ENCODE measurements at places on chromosomes 7 and 10.
A peak's percentile ranks its signal among the peaks of the same experiment; 100 is the strongest.

- no peak for DNase-seq
Measured at GRCh38 chr7:17101207-17101696, 197.2 kb upstream of the AHR start.

DNA sequence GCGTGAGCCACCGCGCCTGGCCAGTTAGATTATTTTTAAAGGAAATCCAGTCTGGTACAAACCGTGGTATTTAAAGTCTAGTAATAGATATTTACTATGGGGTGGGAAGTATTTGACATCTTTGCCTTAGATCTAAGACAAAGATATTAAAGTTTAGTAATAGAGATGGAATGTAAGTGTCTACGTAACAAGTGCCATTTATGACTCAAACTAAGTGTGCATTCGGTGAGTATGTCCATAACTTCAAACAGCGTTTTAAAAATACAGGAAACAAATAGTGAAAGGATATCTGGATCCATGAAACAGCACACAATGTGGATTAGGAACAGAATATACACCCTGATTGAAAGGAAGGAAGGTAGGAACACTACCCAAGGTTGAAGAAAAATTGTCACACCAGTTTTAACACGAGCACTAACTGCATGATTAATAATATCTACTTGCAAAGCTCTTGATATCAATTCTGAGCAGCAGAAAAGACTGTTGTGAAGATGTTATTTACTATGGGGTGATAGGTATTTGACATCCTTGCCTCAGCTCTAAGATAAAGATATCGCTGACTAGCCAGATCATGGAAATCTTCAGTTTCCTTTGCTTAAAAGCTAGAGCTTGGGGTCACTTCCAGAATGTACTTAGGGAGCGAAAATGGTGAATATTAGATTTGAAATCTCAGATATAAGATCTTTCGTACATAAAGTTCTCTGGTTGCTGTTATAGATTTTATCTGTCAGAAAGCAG, 48.7 kb downstream of the EPC1 start:
- peak; percentile 58 for DNase-seq

DNA sequence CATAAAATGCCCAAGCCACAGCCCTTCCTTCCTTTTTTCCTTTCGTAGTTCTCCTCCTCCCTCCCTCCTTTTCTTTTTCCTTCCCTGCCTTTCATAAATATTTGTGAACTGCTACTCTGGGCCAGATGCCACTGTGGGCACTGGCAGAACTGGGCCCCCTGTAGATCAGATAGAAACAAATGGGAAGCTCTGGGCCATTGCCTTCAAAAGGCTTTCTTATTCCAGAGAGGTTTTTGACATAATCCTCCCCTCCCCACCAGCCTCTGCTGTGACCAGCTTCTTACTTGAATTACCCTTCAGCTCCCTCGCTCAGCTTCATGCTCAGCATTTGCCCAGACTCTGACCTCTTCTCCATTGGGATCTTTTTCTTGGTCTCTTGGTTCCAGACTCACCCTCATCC, 886.8 kb downstream of the LRMDA start:
- no peak for DNase-seq

- DNase-seq = no peak
Measured at GRCh38 chr7:2201686-2202360, 30.9 kb downstream of the MAD1L1 start.

Data from pulmonary artery endothelial cell (primary cell).